ENCODE measurements at places on chromosomes 6 and 20. TPM values are rescaled to one million over a fixed set of nuclear protein-coding genes. Genes with fewer than 3 reads are reported as not detected.

Gene SLC22A16
- not detected for total RNA-seq

Gene TRIM15
- total RNA-seq, result not detected

Gene VGLL2
- not detected for total RNA-seq

Gene ZNF831
- total RNA-seq, result not detected

Gene OR2H2
- total RNA-seq, result not detected

Gene WFDC2
- total RNA-seq, result not detected

Gene FAM83D
- total RNA-seq, result 46.0 TPM

Gene QRSL1
- 12.4 TPM for total RNA-seq

Gene PTCRA
- not detected for total RNA-seq

Gene SPATS1
- total RNA-seq, result not detected

Gene MCM8
- 14.4 TPM for total RNA-seq

DNA sequence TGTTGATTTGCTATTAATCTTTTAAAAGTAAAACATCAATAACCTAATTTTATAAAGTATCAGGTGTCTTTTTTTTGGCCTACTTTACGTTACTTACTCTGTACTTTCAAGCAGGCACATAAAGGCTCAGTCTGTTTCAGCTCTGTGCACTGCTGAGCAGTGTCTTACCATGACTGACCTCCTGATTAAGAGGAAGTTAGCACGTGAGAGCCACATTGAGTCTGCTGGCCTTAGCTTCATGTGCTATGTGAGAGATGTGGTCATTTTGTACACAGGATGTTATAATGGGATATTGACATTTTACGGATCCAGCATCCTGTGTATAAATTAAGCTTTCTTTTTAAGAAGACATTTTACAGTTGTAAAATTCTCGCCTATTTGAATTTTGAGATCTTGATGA is 31.9 kb downstream of the ARID1B start:
- peak; percentile 41 for DNase-seq

DNA sequence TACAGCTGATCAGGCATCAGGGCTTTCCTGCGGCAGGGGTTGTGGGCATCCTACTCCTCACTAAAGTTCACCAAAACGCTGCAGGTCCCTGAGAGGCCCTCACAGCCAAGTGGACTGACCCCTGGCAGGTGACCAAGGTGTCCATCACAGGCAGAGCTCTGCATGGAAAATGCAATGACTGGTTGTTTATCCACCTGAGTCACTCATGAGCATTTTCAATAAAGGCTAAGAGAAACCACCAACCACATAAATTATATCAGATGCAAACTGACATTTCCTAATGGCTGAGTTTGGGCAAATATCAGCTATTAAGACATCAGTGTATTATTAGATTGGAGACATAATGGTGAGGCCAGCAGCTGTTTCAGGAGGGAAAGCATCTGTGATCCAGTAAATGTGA is 152.7 kb upstream of the SYNDIG1 start:
- no peak for DNase-seq

- DNase-seq, result no peak
These were observed 23.5 kb downstream of the ZBTB9 start for GRCh38 chr6:33477864-33478263.

DNA sequence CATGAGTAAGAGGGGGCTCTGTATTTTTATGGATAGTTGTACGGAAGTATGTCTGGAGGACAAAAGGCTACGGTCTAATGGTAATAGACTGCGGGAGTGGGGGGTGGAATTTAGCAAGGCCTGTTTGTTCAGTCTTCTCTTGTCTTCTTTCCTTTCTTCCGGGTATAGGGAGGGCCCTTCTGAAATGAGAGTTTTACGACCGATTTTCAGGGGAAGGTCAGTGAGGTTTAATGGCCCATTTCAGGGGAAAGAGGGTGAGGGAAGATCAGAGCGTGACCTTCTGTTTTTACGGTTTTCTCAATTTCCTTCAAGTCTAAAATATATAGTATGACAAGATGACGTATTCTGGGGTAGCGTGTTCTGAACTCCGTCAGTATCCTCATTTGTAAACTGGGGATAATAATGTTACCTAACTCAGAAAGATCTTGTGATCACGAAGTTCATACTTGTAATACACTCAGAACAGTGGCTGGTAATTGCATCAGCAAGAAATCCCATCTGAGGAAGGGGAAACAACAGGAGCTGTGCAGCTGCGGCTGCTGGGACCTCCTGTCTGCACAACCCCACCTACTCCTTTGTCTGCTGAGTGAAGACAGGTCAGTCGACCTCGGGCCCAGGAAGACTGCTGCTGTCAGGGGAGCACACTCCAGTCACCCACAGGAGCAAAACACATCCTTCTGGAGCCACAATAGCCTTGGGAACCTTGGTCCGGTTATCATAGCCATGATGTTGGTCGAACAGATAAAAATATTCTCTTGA is 90.4 kb downstream of the MAP3K7 start:
- peak; percentile 4 for DNase-seq

DNA sequence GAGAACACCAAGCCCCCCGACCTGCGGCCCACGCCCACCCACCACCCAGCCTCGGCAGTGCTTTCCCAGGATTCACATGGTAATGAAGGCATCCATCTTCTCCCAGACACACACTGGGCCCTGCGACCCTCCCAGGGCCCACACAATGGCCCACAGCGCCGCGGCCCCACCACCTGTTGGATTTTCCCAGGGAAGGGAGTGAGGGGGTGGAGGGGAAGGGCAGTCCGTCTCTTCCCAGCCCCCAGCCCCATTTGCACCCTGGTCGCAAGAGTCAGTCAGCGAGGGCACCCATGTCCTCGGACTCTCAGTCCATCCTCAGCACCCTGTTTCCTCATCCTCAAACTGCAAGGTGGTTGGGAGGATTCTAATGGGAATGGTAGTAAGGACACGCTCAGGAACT is 23.7 kb upstream of the ID1 start:
- DNase-seq, result no peak

GRCh38 chr20:5793916-5794315 is 43.7 kb downstream of the SHLD1 start:
- no peak for DNase-seq

DNA sequence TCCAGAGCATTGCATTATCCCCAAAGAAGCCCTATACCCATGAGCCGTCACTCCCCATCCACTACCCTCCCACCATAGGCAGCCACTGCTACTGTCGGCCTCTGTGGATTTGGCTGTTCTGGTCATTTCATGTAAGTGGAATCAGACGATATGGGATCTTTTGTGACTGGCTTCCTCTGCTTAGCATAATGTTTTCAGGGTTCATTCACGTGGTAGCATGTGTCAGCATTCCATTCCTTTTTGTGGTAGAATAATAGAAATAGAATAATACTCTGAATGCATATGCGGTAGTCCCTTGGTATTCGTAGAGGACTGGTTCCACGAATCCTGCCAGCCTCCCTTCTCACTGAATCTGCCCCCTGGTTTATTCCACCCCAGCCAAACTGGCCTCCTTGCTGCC is 402.6 kb upstream of the SULF2 start:
- no peak for DNase-seq

DNA sequence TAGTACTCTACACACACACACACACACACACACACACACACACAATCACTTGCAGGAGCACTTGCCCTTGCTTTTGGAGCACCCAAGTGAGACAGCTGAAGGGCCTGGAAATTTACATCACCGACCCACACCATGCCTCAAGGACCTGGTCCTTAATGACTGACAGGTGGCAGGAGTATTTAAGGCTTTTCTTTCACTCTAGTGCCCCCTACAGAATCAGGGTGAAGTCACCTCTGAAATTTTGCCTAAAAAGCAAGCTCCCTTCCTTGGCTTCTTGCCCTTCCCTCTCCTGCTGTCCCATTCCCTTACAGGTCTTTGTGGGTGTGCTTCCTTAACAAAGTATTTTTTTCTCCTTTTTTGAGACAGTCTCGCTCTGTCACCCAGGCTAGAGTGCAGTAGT is 353.5 kb upstream of the IRAK1BP1 start:
- DNase-seq, result no peak

GRCh38 chr6:40722553-40723258 is 135.5 kb upstream of the LRFN2 start:
- no peak for DNase-seq

DNA sequence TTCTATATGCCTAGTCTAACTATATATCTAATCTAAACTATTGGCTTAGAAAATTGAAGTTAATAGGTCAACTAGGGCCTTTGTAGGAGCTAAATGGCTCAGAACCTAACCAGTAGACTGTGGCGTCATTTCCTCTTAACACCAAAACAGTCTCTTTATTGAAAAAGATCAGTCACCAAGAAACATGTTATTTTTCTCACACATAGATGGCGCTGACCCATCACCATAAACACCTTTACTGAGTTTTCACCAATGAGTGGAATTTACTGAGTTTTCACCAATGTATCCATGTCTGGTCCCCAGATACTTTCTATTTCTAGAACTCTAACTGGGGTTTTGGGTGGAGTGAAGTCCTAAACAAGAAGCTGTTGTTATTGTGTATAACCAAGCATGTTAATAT is 636.0 kb downstream of the BCKDHB start:
- peak; percentile 33 for DNase-seq

- DNase-seq, result no peak
These were observed 37.1 kb upstream of the GRM4 start for GRCh38 chr6:34182751-34183531.

DNA sequence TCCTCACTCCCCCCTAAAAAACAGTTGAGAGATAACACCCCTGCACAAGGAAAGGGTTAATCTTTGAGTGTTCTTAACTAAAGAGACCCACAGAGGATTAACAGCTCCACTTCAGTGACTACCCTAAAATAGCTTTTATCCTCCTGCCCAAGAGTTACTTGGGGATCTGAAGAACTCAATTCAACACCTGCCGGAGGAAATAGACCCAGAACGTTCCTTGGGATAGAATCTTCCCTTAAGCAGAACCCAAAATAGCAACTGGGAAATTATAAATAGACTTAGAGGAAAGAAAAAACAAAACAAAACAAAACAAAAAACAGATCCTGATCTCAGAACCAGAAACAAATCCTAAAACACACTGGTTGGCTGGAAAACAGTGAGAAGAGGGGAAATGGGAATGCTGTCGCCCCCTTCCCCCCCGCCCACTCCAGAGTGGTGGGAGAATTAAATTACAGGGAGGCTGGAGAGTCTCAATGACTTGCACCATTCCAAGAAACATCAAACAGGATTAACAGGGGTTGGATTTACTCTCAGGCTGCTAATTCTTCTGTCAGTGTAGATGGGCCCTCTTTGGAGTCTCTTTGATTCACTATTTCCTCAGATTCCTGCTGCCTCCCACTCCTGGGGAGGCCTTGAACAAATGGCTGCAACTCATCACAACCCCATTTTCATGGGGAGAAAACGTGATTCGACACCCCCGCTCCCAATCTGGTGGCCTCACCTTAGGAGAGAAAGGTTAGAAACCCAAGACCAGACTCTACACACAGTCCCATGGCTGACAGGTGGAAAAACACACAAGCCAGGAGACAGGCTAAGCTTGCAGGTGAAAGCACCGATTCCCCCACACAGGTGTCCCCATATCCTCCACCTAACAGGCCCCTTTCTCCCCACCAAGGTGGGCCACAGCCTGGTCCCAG is 1.4 kb downstream of the PLAGL2 start:
- DNase-seq, result no peak

DNA sequence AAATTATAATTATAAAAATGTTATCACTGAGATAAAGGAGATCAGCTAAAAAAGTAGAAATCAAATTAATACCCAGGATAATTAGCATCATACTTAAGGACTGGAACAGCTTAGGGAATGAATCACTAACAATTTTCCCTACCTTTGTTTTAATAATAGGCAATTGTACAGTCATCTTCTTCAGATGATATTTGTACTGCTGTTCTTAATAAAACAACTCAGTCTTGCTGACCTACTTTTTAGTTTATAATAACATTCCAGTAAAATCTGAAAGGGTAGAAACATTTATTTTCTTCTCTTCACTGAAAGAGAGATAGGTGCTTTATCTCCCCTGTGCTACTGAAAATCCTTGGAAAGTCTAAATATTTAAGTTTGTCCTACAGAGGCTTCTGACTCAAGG is 271.2 kb upstream of the THEMIS start:
- no peak for DNase-seq

DNA sequence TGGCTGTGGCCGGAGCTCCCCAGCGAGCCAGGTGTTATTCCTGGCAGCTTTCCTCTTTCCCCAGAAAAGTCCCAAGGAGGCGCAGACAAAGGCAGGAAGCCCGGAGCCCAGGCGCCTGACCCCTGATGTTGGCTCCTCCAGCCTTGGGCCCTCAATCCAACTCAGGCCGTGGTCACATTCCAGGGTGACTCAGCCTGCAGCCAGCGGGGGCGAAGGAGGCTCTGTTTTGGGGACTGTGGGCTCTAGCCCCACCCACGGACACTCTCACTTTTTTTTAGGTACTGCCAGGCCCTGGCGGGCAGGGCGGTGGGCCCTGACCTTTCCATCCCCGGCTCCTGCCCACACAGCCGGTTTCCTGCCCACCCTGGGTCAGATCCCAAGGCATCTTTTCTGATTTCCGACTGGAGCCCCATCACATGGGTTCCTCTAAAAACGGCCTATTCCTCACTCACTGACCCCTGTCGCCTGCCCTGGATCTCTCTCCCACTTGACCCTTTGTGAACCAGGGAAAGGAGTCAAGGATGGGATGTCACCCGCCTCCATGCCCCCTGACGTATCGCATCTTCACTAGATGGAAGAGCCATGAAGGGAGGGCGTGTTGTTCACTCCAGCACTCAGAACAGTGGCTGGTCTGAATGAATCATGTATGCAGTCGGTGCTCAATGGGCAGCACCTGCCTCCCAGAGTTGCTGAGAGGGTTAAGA is 5.5 kb downstream of the PTGIS start:
- DNase-seq, result peak; percentile 96

GRCh38 chr6:82767037-82767436 is 298.6 kb downstream of the UBE3D start:
- DNase-seq, result no peak
